Bronchial smooth muscle cell (primary cell): ENCODE measurements at places on chromosomes 2 and 18. TPM values are rescaled to one million over a fixed set of nuclear protein-coding genes. Genes with fewer than 3 reads are reported as not detected.

The TUBB8B gene
- not detected in 2 replicates for total RNA-seq

The LOXHD1 gene
- total RNA-seq: not detected in 2 replicates

The PMAIP1 gene
- 2.4 and 8.5 TPM in 2 replicates for total RNA-seq

The STK11IP gene
- 13.1 and 15.1 TPM in 2 replicates for total RNA-seq

The HOXD1 gene
- total RNA-seq: not detected in 2 replicates
